ENCODE measurements at places on chromosomes 6 and 20.

GRCh38 chr6:129491436-129491835 lies 218.5 kb downstream of the ARHGAP18 start:
- DNase-seq: no peak

DNA sequence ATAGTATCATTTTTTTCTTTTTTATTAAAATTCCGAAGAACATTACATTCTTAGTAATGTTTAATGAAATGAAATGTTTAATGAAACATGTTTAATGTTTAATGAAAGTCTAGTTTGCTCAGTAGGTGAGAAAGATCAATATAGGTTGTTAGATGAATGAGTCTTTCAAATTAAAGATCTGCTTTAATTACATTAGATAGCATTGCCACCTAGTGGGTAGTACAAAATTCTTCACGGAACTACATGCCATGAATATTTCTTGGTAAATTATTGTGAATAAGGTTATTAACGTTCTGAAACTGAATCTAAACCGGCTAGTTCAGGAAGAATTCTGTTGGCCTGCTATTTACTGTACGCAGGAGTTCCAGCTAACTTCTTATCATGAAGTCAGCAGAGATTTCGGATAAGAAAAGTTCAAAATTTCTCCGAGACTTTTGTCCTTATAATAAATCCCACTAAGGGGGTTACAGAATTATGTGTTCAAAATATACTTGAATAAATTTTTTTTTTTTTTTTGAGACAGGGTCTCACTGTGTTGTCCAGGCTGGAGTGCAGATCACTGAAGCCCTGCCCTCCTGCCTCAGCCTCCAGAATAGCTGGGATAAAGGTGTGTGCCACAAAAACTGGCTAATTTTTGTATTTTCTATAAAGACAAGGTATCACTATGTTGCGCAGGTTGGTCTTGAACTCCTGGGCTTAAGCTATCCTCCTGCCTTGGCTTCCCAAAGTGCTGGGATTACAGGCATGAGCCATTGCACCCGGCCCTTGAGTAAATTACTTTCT lies 7.9 kb upstream of the GMNN start:
- no peak for DNase-seq

DNA sequence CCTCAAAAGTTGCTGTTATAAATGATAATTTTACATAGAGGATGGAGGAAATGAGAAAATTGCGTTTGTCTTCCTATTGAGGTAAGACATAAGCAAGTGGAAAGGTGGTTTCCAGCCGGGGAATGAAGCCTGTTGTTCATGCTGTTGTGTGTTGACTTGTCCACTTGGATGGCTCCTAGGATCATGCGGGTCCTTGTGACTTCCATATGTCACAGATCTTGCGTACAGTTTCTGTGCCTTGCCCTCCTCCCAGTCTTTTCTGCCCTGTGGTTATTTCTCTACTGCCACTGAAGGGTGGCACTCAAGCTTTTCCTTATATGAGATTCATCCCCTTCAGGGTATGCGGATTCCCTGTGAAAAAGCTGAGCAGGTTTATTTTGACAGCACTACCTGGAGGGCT lies 116.6 kb downstream of the CARMIL1 start:
- DNase-seq: no peak

DNA sequence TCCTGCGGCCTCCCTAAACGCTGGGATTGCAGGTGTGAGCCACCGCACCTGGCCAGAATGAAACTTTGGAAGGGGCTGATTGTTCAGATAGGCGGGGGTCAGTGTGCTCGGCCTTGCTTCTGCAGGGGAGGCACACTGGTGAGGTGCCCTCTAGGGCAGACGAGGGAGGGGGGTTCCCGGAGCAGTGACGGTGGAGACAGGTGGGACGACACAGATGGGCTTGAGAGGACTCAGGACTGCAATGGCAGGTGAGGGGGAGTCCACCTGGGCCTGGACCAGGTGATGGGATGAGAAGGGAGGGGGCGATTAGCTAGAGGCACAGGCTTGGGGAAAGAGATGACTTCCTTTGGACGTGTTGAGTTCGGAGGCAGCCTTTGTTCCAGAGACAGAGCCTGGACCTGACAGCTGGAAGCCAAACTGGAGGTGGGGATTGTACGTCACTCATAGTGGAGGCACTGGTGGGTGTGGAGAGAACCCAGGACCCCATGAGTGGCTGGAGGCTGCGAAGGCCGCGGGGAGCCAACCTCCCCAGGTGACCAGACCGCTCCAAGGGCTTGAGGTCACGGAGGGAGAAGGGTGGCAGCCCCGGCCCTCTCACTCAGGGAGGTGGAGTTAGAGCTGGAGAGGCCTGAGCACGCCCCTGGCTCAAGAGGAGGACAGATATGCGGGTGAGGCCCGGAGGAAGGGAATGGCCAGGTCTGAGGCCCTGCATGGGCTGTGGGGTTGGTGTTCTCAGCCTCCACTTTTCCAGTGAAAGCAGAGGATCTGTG lies 10.5 kb upstream of the MAP1LC3A start:
- DNase-seq: no peak

All from activated CD8-positive, alpha-beta memory T cell treated with anti-CD3 and anti-CD28 coated beads, Interleukin-2, amount 50 U/mL, for 4 hours (primary cell).